ENCODE measurements at places on chromosomes 7 and 10.

DNA sequence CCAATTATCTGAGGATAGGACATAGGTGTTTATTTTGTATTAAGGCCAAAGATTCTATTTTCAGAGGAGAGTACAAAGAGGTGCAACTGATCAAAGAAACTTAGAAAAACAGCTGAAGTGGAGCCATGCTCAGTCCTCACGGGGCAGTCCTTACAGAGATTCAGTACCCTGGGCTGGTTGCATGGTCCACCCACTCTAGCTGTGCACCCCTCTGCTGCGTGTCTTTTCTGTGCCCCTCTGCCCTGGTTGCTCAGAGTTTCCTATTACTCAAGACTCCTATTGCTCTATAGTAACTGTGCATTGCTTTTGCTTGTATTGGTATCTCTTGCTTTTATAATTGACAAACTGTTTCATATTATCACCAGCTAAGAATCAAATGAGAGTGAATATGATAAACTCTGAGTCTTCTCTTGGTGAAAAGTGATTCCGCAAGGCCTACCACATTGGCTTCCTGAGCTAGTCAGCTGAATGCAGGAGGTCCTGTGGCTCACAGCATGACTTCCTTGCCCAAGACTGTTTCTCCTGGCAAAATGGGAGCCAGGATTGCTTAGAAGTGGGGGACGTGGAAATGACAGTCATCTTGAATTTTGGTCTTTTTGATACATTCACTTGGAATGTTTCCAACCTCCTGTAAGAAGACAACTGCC lies 137.0 kb downstream of the GLCCI1 start:
- no peak for DNase-seq

DNA sequence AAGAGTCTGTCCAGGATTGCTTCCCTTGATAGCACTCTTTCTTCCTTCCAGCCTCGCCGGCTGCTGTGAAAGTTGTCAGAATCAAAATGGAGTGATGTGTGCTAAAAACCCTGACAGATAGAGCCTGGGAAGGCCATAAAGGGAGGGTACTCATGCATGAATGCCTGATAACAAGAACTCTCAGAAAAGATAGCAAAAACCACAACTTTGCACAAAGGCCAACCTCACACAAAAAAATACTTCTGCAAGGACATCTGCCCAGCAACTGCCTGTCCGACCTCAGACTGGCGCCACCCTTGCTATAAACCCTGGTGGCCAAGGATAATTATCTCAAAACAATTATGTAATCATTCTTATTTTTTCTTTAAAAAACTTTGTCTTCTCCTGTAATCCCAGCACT lies 133.2 kb upstream of the SVIL start:
- DNase-seq: no peak

- no peak for DNase-seq
Observed at GRCh38 chr10:125159932-125160855, at the start of gene CTBP2. CTBP2 (minus strand) TSS chr10:125160563.

DNA sequence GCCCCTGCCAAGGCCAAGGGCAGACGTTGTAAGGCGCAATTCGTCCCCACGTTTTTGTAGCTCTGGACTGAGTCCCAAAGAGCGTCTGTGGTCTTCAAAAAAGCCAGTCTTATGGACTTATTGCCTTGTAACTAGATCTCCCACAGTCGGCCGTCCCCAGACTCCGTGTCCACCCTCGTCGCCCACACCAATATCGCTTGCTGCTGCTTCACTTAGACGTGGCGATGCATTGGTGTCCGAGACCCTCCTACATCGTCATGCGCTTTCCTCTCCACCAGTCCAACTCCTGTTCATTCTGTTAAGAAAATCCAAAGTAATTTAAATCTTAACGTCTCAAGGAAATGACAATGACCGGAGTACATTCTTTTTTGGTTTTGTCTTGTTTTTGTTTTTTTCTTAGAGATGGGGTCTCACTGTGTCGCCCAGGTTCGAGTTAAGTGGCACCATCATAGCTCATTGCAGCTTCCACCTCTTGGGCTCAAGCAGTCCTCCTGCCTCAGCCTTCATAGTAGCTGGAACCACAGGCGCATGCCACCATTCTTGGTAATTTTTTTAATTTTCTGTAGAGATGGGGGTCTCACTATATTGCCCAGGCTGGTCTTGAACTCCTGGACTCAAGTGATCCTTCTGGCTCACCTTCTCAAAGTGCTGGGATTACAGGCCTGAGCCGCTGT lies 851 bp downstream of the KIFBP start:
- DNase-seq: no peak

DNA sequence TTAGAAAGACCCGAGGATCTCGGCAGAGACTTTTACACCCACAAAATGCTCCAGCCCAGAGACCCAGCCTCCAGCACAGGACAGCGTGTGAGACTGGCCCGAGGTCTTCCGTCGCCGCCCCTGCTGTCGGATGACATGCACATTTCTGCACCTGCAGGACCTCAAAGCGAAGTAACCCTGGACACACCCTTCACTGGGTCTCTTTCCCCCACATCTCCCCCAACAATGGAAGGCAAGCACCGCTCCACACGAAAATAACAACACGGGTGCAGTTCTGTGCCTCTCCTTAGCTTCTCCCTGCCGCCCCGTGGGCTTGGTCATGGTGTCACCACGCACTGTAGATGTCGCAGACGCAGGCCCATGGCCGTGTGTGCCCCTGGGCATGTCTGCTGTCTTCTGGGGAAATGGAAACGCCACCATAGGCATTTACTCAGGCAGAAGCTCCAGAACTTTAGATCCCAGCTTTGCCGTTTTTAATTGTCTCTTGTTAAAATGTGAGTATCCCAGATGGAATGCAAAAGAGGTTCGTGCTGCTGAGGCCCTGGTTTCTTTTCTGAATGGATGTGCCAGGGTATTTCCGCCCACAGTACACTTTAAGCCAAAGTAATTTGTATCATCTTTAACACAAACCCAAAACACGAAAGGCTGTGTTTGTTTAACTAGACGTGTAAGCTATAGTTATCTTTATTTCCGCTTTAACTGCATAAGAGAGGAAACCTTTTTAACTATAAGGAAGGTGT lies 237.9 kb downstream of the MGMT start:
- DNase-seq: no peak

- no peak for DNase-seq
Observed at GRCh38 chr7:103009466-103010185, 65.0 kb downstream of the FBXL13 start.

- DNase-seq: no peak
Observed at GRCh38 chr7:77401002-77401401, 15.1 kb downstream of the GSAP start.

GRCh38 chr7:109879287-109879828 lies 1211.6 kb upstream of the LRRN3 start:
- no peak for DNase-seq

GRCh38 chr10:63410633-63411032 lies 55.1 kb downstream of the JMJD1C start:
- DNase-seq: no peak
